ENCODE measurements at places on chromosomes 7 and 10. TPM values are rescaled to one million over a fixed set of nuclear protein-coding genes. Genes with fewer than 3 reads are reported as not detected.

GRCh38 chr7:128007303-128007680, 23.9 kb downstream of the LRRC4 start:
- DNase-seq = no peak

- DNase-seq = no peak
Observed at GRCh38 chr10:89025453-89025852, 34.9 kb downstream of the FAS start.

- DNase-seq = no peak
Observed at GRCh38 chr7:107610323-107610722, 30.3 kb downstream of the BCAP29 start.

GRCh38 chr7:54141576-54141975, 400.6 kb upstream of the VSTM2A start:
- DNase-seq = no peak

- DNase-seq = no peak
Observed at GRCh38 chr7:2288503-2288902, 25.7 kb downstream of the SNX8 start.

GRCh38 chr10:43398939-43399319, 10.1 kb downstream of the HNRNPF start:
- DNase-seq = no peak

- DNase-seq = no peak
Observed at GRCh38 chr10:114862456-114862855, 40.9 kb downstream of the FHIP2A start.

- peak; percentile 49 for DNase-seq
Observed at GRCh38 chr10:47165711-47166404, 134.1 kb upstream of the GDF10 start.

- no peak for DNase-seq
Observed at GRCh38 chr7:42978496-42978895, 46.3 kb downstream of the MRPL32 start.

DNA sequence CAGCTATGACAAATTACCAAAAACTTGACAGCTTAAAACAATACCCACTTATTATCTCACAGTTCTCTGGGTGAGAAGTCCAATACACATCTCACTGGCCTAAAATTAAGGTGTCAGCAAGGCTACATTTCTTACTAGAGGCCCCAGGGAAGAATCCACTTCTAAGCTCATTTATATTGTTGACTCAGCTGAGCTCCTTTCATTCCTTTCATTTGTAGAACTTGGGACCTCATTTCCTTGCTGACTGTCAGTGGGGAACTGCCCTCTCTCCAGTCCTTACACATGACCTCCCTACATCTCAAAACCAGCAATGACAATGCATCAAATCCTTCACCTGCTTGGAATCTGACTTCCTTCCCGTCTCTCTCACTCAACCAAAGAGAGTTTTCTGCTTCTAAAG, 240.3 kb downstream of the IPMK start:
- no peak for DNase-seq

GRCh38 chr7:70634610-70635068, 497.3 kb upstream of the GALNT17 start:
- no peak for DNase-seq

DNA sequence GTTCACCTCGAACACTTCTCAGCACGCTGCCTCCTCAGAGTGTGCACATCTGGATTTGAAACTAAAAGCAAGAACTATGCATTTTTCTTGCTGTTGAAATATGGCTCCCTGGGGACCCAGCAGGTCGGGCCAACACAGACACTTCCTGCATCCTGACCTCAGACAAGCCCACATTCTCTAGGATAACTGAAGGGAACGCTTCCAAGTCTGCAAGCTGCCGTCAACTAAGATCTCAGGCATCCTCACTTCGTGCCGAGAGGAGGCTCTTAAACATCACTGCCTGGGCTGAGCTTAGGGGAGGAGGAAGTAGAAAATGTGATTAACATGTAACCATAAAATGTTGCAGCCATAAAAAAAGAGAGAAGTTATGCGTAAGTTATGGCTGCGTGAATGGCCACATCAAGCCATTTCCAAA, 65.5 kb downstream of the PYROXD2 start:
- DNase-seq = peak; percentile 48

GRCh38 chr7:13307040-13307439, 619.6 kb downstream of the ARL4A start:
- no peak for DNase-seq

DNA sequence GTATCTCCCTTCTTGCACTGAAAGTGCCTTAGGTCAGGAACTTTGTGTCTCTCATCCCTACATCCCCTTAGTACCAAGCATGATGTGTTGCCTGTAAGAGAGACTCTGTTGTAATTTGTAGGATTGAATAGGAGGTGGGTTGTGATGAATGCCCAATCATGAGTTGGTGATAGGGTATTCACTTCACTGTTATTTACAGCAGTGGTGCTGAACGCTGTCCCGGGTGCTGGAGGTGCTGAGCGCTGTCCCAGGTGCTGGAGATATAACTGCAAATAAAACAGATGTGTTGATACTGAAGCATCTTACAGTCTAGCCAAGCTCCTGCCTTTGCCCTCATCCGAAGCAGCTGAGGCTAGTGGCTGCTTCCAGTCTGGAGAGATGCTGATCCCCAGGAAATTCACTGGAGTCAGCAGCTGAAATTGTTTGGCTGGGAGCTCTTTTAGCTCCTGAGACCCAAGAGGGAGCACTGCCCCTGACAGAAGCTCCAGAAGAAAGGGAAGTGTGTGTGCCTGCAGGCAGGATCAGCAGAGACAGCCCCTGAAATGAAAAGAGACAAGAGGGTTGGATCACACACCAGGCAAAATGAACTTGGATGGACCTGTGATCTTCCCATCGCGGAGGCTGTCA, 183.4 kb downstream of the SORCS3 start:
- DNase-seq = no peak

GRCh38 chr10:109992485-109992884, 15.3 kb upstream of the ADD3 start:
- no peak for DNase-seq

GRCh38 chr7:618539-619367, 99.1 kb upstream of the PDGFA start:
- peak; percentile 68 for DNase-seq

- DNase-seq = no peak
Observed at GRCh38 chr7:33716581-33717477, 188.5 kb upstream of the BMPER start.

- DNase-seq = peak; percentile 45
Observed at GRCh38 chr10:118590334-118590733, 5.1 kb downstream of the PRLHR start.

DNA sequence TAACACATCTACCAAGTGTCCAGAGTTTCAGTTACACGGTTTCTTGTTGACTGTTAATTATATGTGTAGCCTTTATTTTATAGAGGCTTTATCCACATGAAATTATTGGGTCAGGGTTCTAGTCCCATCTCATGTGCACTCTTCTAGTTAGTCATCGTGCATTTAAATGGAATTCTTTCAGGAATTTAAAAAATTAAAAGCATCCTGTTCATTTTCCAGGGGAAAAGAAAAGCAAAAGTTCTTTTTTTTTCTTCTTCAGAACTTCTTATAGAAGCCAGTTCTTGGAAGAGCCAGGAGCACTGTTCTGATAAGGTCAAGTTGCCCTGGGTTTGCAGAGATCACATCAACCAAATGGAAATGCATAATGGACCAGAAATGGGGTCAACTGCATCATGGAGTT, 324.7 kb downstream of the INHBA start:
- no peak for DNase-seq

GRCh38 chr7:54544527-54545240, 2.5 kb downstream of the VSTM2A start:
- no peak for DNase-seq

GRCh38 chr10:110221044-110221720, 13.8 kb downstream of the MXI1 start:
- DNase-seq = no peak

GRCh38 chr10:87619705-87620104, 40.0 kb upstream of the PAPSS2 start:
- DNase-seq = no peak

- DNase-seq = no peak
Observed at GRCh38 chr10:74827045-74827441, 643 bp downstream of the KAT6B start.

GRCh38 chr7:150716939-150717338, 526 bp downstream of the GIMAP1 start:
- DNase-seq = no peak

DNA sequence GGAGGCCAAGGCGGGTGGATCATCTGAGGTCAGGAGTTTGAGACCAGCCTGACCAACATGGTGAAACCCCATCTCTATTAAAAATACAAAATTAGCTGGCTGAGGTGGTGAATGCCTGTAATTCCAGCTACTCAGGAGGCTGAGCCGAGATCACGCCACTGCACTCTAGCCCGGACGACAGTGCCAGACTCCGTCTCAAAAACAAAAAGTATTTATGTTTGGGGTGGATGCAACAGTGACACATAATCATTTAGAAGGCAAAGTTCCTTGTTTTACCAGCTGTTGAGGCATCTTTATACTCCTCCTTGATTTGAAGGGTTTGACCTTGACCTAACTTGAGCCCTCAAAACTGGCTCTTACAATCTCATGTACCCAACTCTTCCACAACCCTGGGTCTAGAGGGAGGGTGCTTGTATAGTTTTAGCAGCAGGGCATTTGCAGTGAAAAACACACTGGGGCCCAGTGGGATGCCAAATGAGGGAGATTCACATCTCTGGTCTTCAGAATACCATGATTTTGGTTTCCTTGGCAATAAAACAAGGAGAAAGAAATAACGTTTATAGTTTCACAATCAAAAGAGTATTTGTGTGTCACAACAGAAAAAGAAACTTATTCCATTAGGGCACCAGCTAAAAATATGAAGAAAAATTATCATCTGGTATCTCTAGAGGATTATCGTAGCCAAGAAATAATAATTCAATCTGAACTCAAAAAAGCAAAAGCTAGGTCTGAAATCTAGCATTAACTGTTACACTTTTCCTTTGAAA, 14.2 kb upstream of the TMEM254 start:
- no peak for DNase-seq

- no peak for DNase-seq
Observed at GRCh38 chr10:97490592-97490991, 7.6 kb downstream of the MMS19 start.

- DNase-seq = no peak
Observed at GRCh38 chr7:68423356-68423755, 1174.9 kb upstream of the AUTS2 start.

PODXL gene
- total RNA-seq = 13.7 TPM

SLC13A1 gene
- not detected for total RNA-seq

FAM25C gene
- not detected for total RNA-seq

PUS7 gene
- total RNA-seq = 5.9 TPM

FFAR4 gene
- 36.9 TPM for total RNA-seq

FAM20C gene
- total RNA-seq = 11.3 TPM

CLIP2 gene
- 83.6 TPM for total RNA-seq

SFRP4 gene
- total RNA-seq = 0.43 TPM

FAM237B gene
- not detected for total RNA-seq

TMEM225B gene
- 0.45 TPM for total RNA-seq

ADIRF gene
- 147 TPM for total RNA-seq

BAMBI gene
- 12.7 TPM for total RNA-seq

ADAM12 gene
- 0.28 TPM for total RNA-seq

All from left colon (tissue), 2 donors.